SJSA1 (cell line): ENCODE measurements at places on chromosomes 12 and 14.

DNA sequence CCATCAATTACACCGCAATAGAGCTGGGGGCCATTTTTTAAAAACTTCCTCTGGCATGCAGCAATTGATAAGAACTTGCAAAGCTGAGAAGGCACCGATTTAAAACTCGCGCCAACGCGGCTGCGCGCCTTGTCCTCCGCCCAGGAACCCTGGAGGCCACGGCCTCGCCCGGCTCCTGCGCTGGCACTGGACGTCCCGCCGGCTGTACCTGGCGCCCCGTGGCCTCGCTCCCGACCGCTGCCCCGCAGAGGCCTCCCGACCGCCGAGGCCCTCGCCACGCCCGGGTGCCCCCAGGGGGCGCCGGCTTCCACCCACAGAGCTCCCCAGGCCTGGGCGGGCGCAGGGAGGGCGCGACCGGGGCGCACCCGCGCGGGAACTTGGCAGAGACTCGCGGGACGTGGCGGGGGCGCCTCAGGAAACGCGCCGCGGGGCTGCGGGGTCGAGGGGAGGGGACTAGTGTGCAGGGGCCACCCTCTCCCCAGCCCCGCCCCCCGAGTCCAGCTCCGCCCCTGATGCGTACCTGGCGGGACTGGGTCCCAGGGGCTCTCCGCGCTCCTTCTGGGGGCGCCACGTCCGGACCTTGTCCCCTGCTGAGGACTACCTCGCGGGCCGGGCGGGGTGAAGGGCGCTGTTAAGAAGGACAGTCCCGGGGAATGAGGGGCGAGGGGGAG, 65.7 kb downstream of the TNFAIP2 start:
- no peak for DNase-seq

- DNase-seq, result peak; percentile 22
Measured at GRCh38 chr12:76820888-76821482, 57.1 kb downstream of the ZDHHC17 start.

- no peak for DNase-seq
Measured at GRCh38 chr14:74977164-74977900, 21.9 kb upstream of the PGF start.

- DNase-seq, result no peak
Measured at GRCh38 chr12:45732936-45733335, 3.4 kb downstream of the ARID2 start.

GRCh38 chr12:111445726-111446581, 40.2 kb downstream of the SH2B3 start:
- DNase-seq, result no peak

GRCh38 chr12:56838621-56839488, 75.7 kb downstream of the HSD17B6 start:
- DNase-seq, result no peak

GRCh38 chr12:83641789-83642188, 955.1 kb downstream of the TMTC2 start:
- no peak for DNase-seq

DNA sequence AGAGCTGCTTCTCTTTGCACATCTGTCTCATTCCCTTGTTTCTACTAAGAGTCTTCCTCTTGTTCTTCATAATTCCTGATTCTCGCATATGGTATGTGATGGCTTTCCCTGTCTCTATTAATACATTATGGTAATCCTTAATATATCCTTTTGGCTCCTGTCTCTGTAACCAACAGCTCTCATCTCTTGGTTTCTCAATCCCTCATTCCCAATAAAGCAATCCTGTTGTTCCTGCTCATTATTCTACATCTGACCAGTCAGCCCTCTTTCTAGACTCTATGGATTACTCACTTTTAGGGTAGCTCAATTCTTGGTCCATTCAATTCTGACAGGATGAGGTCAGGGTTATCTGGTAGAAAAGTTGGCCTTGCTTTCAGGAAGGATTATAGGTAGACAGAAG, 349.9 kb downstream of the LRIG3 start:
- no peak for DNase-seq

- peak; percentile 24 for DNase-seq
Measured at GRCh38 chr12:110744601-110745264, 2.0 kb upstream of the PPP1CC start.

DNA sequence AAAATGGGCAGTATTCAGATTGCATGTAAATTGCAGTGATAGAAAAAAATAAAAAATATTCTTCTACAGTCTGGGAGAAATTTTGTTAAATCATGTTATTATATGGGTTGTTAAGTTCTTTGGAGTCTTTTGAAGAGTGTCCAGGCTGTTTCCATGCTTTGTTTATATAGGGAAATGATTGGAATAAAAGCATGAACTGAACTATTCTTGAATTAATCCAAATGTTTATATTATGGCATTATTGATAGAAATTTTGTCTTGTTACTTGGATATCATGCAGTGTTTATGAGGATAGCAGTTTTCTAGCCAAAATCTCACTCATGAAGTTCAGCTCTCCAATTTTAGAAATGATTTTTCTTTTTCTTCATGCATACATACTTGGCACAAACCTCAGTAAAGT, 108.2 kb upstream of the NAV3 start:
- DNase-seq, result no peak

DNA sequence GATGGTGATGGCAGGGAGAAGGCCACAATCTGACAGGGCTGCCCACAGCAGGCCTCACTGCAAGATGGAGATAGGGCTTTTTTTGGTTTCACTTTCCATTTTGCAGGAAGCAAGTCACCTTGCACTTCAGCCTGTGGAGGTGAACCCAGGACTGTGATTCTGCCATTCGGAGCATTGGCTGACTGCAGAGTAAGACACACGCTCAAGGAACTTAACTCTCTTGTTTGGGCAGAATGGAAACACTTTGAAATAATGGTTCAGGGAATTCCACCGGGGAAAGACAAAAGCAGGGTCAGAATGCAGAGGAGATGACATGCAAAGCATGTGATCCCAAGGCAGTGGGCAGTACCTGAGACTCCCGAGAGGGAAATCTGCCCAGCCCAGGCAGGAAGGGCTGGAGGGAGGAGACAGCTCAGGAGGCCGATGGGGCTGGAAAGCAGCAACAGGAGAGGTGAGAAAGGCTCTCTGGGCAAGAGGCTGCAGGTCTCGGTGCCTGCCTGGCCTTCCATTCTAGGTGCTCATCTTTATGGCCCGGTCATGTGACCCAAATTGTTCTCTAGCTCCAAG, 58.7 kb upstream of the PRMT8 start:
- DNase-seq, result no peak

GRCh38 chr12:4177262-4177661, 96.3 kb upstream of the CCND2 start:
- no peak for DNase-seq

- no peak for DNase-seq
Measured at GRCh38 chr12:51815571-51815970, 32.9 kb downstream of the FIGNL2 start.

GRCh38 chr12:10941916-10942607, 3.0 kb upstream of the TAS2R14 start:
- DNase-seq, result no peak

DNA sequence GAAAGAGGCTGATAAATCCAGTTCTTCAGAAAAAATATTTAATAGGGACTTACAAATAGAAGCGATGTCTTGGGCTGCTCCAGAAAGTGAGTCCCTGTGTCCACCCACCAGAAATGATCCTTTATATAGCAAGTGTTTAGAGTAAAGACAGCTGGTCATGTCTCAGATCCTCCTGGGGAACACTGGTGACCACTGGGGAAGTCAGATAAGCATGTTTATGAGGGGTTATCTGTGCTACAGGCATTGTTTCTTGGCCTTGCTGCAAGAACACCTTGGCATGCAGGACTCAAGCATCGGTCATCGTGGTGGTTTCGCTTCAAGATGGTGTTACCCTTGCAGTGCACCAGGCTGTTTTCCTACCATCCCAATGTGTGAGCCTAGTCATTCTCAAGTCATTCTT, 27.2 kb downstream of the CPM start:
- no peak for DNase-seq

DNA sequence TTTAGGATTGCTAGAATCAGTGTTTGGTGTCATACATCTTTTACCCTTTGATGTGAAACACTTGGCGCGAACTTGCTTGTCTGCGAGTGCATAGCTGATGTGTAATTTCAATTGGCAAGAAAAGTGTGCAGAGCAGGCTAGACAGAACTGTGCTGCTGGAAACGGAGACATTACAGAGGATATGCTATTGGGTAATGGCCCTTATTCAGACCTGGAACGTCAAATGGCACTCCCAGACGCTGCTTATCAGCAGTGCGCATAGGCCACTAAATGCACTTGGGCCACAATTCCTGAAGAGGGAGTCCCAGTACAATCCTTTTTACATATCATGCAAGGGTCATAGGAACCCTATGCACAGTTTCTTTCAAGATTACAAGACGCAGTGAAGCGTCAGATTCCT, 15.7 kb upstream of the SLC10A1 start:
- no peak for DNase-seq
